ENCODE measurements at places on chromosomes 11 and 22.

DNA sequence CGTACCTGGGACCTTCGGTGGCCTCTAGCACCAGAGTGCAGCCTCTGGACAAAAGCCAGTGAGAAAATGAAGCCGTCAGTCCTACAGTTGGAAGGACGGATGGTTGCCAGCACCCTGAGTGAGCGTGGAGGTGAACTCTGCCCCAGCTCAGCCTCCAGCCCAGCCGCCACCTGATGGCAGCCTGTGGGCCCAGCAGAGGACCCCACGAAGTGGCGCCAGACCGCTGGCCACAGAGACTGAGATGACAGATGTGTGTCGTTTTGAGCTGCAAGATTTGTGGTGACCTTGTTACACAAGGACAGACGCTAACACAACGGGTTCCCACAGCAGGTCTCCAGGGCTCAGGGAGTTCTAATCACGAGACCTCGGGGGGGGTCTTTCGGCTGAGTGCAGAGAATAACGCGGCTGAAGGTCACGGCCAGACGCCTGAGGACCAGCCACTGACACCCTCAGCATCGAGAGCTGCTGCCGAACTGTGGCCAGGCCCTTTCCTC lies 75.0 kb downstream of the BRD1 start:
- DNase-seq, result no peak

DNA sequence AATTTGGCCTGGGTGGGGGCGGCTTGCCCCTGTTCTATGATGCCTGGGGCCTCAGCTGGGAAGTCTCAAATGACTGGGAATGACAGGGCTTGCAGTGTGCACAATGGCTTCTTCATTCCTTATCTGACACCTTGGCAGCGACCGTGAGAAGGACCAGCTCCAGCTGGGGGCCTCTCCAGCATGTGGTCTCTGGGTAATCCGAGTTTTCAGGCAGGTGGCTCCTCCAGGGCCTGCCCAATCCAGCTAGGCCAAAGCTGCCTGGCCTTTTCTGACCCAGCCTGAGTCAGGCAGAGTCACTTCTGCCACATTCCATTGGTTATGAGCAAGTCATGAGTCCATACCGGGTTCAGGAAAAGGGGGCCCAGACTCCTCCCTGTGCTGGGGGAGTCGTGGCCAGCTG lies 646.0 kb downstream of the OPCML start:
- peak; percentile 80 for DNase-seq

DNA sequence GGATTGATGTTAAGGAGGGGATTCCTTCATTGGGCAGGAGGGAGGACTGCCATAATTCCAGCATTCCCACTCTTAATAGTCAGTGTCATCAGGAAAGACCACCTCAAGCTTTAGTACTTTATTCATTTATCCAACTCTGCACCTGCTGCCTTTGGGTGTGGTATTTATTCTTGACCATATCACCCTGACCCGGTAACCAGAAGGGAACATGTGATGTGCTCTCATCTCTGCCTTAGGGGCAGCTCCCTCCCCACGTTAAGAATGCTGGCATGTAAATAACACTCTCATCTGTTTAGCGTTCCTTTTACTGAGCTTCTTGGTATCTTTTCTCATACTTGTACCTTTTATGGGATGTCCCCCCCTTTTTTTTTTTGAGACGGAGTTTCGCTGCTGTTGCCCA lies 7.7 kb downstream of the CAT start:
- DNase-seq, result no peak

DNA sequence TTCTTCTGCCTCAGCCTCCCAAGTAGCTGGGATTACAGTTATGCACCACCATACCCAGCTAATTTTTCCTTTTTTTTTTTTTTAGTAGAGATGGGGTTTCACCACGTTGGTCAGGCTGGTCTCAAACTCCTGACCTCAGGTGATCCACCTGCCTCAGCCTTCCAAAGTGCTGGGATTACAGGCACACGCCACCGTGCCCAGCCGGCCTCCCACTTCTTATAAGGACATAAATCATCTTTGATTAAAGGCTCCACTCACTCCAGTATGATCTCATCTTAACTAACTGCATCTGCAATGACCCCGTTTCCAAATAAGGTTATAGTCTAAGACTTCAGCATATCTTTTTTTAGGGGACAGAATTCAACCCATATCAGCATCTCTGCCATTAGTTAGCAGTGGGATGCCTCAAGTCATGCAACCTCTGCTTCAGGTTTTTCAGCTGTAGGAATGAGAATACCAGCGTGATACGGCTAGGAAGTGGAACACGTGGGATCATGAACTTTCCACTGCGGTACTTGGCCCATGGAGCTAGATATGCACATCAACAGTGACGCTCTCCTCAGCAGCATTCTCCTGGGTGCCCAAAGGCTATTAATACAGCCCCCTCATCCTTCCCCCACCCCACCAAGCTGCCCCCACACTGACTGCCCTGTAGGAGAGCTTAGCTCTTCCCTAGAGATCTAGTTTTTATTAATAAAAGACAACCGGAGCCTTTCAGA lies 41.4 kb downstream of the MCHR1 start:
- DNase-seq, result peak; percentile 52

- no peak for DNase-seq
Observed at GRCh38 chr11:559712-560304, 730 bp downstream of the LMNTD2 start.

DNA sequence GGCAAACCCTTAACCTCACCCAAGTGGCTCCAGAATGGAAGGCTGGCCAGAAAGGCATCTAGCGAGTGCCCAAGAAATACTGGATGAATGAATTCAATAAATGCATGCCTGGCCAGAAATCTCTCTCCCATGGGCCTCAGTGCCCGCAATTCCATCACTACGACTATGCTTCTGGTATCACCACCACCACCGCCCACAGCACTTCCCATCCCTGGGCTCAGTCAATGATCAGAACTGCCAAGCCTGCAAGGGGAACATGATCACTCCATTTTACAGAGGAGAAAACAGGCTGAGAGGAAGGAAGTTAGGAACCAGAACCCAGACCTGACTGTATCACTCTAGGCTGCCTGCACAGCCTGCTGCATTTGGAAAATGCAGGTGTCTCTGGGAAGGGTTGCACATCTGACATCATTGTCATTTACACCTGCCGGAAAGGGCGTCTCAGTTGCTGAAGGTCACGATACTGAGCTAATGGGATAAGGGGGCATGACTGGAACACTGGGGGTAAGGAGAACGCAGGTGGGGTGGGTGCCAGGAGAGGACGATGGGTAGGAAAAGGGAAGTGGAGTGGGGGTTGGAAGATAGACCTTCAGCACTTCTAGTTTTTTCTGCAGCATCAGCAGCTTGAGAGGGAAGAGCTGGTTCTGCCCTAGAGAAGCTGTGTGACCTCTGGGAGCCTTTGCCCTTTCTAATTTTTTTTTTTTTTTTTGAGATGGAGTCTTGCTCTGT lies 3.2 kb downstream of the GPR152 start:
- DNase-seq, result no peak

- DNase-seq, result peak; percentile 58
Observed at GRCh38 chr11:5992604-5993251, 5.9 kb upstream of the OR52L1 start.

DNA sequence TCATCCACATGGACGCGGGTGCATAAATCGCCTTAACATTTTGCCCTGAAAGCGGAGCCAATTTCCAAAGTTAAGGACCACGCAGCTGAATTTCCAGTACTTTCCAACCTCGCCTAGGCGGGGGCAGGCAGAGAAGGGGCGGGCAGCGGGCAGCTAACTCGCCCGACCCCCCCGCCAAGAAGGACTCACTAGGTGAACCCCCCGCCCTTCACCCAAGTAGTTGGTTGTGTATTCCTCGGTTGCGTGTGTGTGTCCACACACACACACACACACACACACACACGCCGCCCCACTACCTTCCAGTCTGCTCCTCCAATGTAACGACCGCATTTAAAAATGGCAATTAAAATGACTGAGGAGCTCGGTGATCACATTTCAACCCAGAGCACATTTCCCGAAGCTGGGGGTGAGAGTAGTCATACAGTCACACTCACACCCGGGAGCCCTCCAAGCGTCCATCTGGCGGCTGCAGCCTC lies 1.4 kb downstream of the TENM4 start:
- peak; percentile 48 for DNase-seq

GRCh38 chr22:28815111-28815510 lies 14.7 kb upstream of the XBP1 start:
- DNase-seq, result no peak

- DNase-seq, result no peak
Observed at GRCh38 chr11:7524462-7525235, 10.8 kb downstream of the PPFIBP2 start.

Data from GM23248 (cell line).